ENCODE measurements at places on chromosomes 11 and 22.

- no peak for DNase-seq
Measured at GRCh38 chr22:46061501-46062231, 84.7 kb upstream of the WNT7B start.

GRCh38 chr11:14519597-14519916, 629 bp downstream of the PSMA1 start:
- no peak for DNase-seq

- no peak for DNase-seq
Measured at GRCh38 chr22:30044881-30045493, 35.3 kb upstream of the HORMAD2 start.

GRCh38 chr22:19122752-19123492, 710 bp upstream of the DGCR2 start:
- DNase-seq = no peak

GRCh38 chr11:10443152-10443551, 11.9 kb upstream of the AMPD3 start:
- no peak for DNase-seq

GRCh38 chr11:59079086-59079485, 7.0 kb upstream of the GLYATL1B start:
- DNase-seq = no peak

DNA sequence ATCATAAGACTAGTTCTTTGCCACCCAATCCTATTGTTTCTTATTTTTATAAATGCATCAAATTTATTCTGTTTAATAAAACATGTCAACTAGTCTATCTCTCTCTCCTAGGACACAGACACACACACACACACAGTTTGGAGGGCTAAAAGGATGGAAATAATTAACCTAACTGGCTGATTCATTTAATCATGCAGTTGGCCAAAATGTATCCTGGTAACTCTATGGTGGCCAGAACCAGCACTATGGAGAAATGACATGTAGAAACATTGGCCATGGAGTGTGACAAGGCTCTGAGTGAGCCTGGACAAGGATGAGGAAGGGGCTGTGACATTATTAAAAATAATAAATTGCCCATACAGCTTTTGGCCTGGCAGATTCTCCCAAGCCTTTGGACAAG, 64.1 kb downstream of the CLPB start:
- no peak for DNase-seq

Data from stimulated activated CD4-positive, alpha-beta T cell treated with anti-CD3 and anti-CD28 coated beads, TNF-alpha, amount 100 ng/mL, for 1 hour (primary cell).